IMR-90 (cell line): ENCODE measurements at places on chromosomes 13 and 19.

- DNase-seq, result no peak
These were observed 9.0 kb downstream of the BLOC1S3 start for GRCh38 chr19:45187421-45188100.

- DNase-seq, result no peak
These were observed 29.5 kb downstream of the SLC25A15 start for GRCh38 chr13:40818926-40819325.

- peak; percentile 93 for DNase-seq
These were observed 512.8 kb downstream of the LMO7 start for GRCh38 chr13:76148926-76149325.

- DNase-seq, result peak; percentile 43
These were observed 16.1 kb downstream of the LGALS16 start for GRCh38 chr19:39671739-39672363.

DNA sequence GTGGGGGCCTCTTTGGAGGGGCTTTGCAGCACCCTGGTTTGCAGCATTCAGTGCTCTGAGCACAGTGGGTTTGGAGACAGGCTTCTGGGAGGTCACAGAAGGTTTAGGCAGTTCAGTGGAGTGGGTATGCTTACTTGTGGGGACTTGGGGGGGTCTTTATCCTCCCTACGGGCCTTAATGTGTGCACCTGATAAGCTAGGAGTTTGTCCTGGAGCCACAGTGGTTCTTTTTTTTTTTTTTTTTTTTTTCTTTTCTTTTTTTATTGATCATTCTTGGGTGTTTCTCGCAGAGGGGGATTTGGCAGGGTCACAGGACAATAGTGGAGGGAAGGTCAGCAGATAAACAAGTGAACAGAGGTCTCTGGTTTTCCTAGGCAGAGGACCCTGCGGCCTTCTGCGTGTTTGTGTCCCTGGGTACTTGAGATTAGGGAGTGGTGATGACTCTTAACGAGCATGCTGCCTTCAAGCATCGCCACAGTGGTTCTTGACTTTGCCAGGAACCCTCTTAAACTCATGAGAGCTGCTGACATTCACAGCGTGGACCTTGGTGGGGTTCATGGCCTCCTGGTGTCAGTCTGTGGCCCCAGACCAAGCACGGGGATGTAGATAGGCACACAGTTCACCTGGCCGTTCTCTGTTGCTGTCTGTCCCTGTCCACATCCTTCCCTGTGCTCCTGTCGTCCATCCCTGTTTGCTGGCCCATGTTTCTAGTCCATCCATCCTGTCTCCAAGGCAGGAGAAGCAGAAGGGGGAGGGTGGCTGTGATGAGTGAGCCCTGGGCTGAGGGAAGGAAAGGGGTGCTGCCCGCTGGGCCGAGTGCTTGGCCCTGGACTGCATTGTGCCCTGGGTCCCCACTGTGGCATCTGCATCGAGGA, 2.7 kb downstream of the EGLN2 start:
- no peak for DNase-seq

GRCh38 chr19:42548552-42548951, 20.3 kb upstream of the CEACAM1 start:
- DNase-seq, result no peak

DNA sequence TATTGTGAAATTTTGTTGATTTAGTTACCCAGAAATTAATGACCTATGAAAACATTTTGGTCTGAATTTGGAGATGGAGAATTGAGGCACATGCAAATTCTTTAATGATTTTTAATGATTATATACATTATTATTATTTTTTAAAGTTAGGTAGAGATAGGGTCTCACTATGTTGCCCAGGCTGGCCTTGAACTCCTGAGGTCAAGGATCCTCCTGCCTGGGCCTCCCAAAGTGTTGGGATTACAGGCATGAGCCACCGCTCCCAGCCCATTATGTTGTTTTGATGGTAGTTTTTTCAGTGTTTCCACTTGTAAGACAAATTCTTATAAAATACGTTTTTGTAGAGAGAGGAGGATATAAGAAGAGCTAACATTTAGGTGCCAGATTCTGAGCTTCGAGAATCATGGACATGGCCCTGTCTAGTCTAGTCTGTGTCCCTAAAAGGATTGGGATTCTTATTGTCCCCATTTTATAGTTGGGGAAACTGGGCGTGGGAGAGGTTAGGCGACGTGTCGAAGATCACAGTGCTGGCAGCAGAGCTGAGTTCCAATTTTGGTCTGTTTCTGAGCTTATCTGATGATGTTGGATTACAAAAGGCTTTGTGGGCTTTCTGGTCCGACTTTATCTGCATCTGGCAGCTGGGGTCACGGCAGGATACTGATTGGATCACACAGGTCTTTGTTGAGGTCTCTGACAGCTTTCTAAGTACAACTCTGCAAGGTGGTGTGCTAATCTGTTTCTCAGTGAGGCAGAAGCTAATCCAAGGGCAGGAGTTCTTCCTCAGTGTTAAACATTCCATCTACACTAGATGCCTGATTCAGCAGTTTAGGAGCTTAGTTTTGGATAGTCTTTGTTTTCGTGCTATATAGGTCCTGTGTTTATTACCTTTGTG, 7.5 kb upstream of the WDR88 start:
- no peak for DNase-seq

DNA sequence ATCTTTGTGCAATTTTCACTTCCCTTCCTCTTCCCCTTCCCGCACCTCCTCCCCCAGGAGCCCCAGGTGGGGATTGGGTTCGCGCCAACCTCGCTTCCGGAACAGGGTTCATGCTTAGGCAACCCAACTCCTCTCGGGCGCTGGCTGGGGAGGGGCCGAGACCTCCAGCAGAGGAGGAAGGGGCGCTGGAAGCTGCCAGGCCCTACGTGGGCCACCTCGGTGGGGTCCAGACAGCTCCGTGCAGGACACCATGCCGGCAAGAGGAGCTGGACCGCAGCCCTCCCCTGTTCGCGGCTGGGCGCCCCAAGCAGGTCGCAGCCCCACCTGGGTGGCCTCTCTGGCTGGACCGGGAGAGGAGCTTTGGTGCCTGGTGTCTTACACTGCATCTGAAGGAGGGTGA, 91.1 kb downstream of the SPACA7 start:
- DNase-seq, result no peak
